ENCODE measurements at places on chromosomes 3 and 15.

GRCh38 chr3:146404436-146404835 lies 64.9 kb downstream of the PLSCR2 start:
- DNase-seq: peak; percentile 28

DNA sequence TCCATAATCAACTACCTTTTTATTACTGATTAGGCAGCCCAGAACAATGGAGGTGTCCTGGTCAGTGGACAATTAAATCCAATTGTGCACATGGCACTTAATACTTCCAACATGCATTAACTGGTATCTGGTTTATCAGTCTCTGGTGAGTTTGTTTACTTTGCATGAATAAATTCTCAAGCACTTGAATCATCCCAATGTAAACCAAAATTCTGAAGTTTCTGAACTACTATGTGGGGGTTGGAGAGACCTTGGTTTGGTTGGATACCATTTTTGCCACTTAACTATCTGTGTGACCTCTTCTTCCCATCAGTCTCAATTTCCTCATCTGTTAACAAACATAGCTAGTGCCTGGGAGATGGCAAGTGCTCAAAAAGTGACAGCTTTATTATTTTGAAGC lies 70.5 kb upstream of the MAP4 start:
- DNase-seq: peak; percentile 74

GRCh38 chr3:49410066-49410845 lies 1.5 kb downstream of the RHOA start:
- DNase-seq: no peak

- DNase-seq: no peak
These were observed 36.9 kb upstream of the STRIT1 start for GRCh38 chr3:155330370-155330769.

- no peak for DNase-seq
These were observed 6.7 kb upstream of the PROK2 start for GRCh38 chr3:71791634-71792033.

GRCh38 chr3:34882764-34883163 lies 756.6 kb upstream of the ARPP21 start:
- DNase-seq: peak; percentile 19

GRCh38 chr3:86989006-86989405 lies 1.9 kb downstream of the VGLL3 start:
- DNase-seq: peak; percentile 50

DNA sequence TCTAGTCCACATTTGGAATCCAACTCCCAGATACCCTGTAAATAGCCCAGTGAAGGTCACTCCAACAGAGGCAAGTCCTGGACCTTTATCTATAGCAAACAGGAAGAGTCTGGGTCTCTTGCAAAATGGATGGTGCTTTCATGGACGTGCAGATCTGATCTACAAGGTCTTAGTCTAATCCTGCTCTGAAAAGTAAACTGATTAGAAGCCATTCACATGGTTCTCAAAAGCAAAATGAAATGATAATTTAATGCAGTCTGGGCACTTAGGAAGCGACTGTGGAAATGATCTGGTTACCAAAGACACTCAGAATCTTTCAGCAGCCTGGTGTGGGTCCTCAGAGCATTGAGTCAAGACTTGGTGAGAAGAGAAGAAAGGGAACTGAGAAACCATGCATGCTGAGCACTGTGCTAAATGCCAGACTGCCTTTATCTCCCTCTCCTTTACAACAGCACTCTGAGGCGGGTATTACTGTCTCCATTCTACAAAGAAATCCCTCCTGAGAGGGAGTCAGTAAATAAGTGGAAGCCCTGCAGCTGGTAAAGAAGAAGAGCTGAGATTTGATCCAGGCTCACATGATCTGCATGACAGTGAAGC lies 29.0 kb downstream of the AQP9 start:
- no peak for DNase-seq

GRCh38 chr3:59802045-59802444 lies 752.2 kb upstream of the CFAP20DC start:
- no peak for DNase-seq

GRCh38 chr3:132569580-132569979 lies 27.5 kb upstream of the ACKR4 start:
- peak; percentile 49 for DNase-seq

DNA sequence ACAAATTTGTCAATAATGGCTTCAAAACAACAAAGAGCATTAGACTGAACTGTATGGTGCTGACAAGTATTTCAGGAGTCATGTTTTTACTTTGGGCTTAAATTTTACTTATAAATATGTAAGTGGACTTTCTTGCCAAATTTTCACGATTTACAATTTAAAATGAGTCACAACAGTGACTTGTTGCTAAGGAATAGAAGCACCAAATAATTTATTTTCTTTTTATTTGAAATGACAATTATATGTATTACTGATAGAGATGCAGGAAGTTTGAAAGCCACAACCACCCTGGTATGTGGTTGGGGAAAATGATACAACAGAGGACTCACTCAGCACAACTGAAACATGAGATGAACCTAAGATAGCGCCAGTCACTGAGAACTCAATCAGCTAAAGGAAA lies 90.3 kb downstream of the FMN1 start:
- peak; percentile 74 for DNase-seq

- DNase-seq: no peak
These were observed 43.2 kb upstream of the CD47 start for GRCh38 chr3:108133858-108134554.

DNA sequence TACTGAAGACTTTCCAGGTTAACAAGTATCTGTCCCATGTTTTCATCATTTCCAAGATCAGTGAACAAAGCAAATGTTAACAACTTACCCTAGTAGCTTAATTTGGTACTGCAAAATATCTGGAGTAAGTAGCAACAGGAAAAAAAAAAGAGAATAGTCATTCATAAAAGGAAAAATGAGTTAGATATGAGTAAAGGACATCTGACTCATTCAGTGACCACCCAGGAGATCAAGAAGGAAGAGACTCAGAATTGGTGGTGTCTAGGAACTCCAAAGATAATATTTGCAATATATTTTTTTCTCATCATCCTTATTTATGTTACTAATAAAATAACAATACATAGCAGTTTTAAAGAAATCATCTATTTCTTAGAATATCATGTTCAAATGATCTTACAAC lies 253.8 kb upstream of the COL8A1 start:
- DNase-seq: no peak

- no peak for DNase-seq
These were observed 69.4 kb upstream of the PRR23E start for GRCh38 chr3:127123533-127123932.

- DNase-seq: no peak
These were observed 33.2 kb upstream of the RGMA start for GRCh38 chr15:93121973-93122910.

DNA sequence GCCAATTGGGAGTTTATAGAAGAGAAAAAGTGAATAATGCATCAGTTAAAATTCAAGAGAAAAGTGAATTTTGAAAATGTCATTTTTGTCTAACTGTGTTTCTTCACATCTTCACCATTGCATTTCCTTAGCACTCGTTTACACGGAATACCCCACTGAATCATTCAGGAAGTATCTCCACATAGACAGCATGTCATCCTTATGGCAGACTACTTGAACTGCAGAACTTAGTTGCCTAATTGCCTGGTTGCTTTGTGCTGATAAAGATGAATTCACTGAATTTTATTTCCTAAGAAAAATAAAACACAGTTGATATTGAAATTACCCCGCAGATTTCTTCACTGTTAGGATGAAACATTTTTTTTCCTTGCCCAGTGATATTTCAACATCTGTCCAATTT lies 627.1 kb downstream of the ROBO1 start:
- peak; percentile 94 for DNase-seq

GRCh38 chr3:52831500-52832301 lies 1.2 kb upstream of the ITIH4 start:
- DNase-seq: peak; percentile 85

DNA sequence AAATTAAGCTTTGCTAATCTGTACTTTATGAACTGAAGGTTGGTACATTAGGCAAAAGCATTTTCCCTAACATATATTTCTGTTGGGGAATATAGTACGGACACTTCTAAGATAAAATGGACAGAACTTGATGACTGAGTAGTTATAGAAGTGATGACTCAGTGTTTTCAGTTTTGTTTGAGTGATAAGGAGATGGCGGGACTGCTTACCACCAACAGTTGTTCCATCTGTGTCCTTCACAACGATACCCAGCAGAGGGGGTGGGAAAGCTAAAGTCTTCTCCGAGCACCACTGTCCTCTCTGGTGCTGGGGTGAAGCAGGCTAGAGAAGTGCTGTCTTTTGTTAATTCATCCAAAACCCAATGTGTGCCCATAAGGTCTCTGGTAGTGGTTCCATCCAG lies 195.8 kb downstream of the CD47 start:
- no peak for DNase-seq

DNA sequence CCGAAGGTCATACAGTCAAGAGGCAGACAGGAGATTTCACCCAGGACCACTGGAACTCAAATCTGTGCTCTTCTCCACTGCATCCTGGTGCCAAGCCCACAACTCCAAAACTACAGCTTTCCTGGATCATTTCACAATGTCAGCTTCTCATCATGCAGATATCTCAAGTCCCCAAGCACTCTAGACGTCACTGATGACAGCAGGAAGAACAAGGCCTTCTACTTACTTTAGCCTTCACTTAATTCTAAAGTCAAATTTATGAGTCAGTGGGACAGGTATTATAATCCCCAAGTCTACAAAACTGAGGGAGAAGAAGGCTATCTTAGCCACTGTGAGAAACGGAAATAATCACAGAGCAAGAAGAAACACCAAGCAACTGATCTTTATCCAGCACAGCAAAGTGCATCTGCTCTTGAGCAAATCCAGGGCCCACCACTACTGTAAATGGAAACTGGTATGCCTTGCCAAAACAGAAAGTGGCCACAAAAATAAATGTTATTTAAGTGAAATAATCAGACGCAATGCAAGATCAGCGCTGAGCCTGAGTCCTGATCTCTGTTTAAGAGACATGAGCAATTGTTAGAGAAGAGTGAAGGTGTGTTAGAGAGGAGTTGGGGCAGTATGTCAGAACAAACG lies 928 bp downstream of the RAD18 start:
- peak; percentile 24 for DNase-seq

DNA sequence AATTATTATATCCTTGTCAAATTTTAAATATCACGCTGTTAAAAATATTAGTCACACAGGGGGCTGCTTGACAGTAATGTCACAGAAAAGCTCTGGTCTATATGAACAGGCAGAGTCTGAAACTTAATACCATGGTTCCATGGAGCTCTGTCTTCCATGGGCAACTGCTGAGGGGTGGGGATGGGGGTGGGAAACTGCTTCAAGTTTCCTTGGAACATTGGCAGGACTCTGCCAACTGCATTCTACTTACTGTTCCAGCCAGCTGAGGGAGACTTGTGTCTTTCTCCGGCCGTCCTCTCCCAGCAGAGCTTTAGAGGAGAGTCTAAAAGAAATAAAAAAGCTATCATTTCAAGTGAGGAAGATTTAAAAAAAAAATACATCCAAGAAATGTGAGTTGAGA lies 348.7 kb downstream of the ZIC1 start:
- no peak for DNase-seq

DNA sequence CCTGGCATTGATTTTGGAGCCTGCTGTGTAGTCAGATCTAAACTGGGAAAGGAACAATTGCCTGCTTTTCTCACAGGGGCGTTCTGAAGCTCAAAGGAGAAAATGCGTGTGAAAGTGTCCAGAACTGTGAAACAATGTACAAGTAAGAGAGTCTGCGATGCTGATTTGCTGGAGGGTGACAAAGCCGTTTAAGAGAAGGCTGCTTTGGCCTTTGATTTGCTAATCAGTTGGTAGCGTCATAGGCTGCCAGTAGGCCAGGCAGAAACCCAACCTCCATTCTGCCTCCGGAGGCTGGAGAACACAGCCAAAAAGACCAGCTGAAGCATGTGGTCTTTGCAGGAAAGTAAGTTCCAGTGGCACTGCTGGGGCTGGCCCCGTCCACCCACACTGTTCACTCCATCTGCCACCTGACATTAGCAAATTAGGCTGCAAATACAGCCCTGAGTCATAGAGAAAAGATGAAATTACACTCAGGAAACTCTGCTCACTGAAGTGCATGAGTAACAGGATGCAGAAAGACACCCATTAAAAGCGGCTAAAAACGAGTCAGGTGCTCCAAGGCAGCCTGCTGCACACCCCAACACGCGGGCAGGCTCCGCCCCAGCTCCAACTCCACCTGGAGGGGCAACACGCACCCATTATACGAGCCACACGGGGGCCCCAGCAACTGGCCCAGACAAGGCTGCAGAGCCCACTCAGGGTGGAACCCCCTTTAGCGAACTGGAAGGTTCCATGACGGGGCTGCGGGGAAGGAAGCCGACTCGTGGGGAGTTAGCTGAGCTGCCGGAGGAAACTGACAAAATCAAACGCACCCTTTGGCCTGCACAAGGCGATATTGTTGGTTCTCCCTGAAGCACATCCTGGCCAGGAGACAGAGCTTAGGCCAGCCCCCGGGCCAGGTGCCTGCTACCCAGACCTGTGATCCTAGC lies 31.6 kb downstream of the ZDHHC19 start:
- peak; percentile 46 for DNase-seq

GRCh38 chr3:134693804-134694203 lies 43.0 kb upstream of the KY start:
- DNase-seq: no peak
